ENCODE measurements at places on chromosomes 5 and 9.

DNA sequence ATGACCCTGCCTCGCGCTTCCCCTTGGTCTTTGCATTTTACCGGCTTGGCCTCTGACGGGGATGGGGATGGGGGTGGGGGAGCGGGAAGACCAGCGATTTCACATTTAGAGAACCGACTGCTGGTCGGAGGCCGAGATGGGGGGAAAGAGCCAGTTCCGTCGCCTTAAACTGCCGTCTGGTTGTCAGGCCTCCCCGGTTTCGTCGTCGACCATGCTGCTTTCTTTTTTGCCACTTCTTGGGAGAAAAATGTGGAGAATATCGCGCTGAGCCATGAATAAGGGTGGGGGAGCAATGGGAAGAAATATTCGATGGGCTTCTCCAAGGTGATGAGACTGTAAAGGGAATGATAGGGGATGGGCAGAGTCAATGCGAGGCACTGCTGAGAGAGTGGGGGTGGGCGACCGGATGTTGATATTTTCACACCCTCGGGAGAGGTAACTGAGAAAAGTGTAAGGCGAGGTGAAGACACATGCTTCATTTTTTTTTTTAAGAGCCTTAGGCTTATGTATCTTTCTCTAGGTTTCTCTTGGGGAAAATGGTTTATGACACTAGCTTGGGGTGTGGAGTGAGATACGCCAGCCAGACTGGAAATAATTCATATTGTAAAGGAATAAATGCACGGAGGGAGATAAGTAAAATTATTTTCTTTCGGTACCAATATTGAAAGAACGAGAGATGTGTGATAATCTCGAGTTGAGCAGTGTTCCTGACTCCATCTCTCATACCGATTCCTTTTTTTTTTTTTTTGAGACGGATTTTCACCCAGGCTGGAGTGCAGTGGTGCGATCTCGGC is 1.1 kb downstream of the KIF2A start:
- DNase-seq: peak; percentile 26

DNA sequence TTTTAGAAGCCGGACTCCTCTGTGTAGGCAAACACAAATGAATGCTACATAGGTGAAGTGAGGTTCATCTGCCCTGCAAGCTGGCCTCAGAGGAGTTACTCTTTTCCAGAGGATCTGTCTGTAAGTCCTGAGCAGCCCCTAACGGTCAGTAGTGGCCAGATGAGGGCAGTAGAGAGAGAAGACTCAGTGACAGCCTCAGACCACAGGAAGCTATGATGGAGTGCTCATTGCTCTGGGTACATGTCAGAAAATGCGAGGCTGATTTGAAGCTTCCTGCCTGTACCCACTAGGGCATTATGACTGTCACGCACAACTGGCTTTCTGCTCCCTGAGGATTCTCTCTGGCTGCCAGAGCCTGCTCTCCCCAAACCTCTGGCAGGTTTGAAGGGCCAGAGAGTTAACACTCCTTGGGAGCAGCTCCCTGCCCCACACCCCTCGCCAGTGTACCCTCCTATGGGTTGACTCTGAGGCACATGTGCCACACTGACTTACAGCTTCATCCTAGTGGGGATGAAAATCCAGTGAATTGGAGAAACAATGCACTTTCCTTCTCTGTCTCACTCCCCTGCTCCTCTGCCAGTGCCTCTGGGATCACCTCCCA is 141.5 kb downstream of the GABRG2 start:
- no peak for DNase-seq

GRCh38 chr9:127919253-127919815 is 2.5 kb upstream of the ST6GALNAC4 start:
- no peak for DNase-seq

GRCh38 chr9:33025572-33026342 is 684 bp downstream of the DNAJA1 start:
- peak; percentile 65 for DNase-seq

GRCh38 chr9:134800791-134801339 is 79.7 kb upstream of the FCN2 start:
- DNase-seq: no peak

GRCh38 chr5:80134876-80135275 is 99.7 kb downstream of the THBS4 start:
- DNase-seq: no peak

DNA sequence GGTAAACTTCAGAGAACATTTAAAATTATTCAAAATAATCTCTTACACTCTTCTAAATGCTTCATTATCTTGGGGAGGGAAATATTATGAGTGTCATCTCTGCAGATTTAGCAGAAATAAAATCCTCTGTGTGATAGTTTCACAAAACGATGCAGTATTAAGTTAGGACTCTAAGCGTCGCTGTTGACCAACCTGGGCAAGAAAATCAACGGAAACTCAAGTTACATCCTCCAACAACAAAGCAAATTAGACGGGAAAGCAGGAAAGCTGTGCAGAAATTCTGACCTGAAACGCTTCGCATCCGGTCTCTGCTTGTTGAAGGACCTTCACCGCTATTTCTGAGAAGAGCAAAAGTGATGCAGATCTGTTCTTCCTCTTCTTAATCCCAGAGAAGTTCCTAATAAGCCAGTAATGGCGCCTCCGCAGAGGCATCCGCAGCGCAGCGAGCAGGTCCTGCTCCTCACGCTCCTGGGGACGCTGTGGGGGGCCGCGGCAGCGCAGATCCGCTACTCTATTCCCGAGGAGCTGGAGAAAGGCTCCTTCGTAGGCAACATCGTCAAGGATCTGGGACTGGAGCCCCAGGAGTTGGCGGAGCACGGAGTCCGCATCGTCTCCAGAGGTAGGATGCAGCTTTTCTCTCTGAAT is at the start of gene PCDHGA6:
TSS of gene PCDHGA6 (plus strand) at position 219 of the 645 bp plus-strand sequence. CDS start at position 412, 193 bp downstream.
- DNase-seq: no peak

DNA sequence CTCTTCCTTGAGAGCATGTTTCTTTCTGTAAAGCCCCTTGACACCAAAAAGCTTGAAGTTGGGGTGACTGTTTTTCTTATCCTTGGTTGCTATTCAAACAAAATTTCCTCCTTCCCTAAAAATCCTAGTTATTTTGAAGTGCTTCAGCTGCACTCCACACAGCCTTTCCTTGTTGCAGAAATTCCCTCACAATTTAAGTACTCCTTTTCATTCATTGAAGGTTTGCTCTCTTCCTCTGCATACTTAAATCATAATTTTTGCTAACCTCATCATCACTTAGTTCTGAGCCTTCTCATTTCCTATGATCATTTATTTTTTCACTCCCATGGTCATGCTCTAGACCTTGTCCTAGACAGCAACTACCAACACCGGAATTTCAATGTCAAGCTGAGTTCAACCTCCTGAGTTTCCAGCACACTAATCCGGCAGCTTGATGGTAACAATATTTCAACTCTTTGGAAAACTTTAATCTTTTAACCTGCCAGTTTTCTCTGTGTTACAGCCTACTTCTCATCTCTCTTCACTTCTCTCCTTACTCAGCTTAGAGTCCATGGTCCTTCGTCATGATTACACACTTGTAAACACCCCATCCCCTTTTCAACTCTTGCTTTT is 78.7 kb upstream of the ACTBL2 start:
- no peak for DNase-seq

DNA sequence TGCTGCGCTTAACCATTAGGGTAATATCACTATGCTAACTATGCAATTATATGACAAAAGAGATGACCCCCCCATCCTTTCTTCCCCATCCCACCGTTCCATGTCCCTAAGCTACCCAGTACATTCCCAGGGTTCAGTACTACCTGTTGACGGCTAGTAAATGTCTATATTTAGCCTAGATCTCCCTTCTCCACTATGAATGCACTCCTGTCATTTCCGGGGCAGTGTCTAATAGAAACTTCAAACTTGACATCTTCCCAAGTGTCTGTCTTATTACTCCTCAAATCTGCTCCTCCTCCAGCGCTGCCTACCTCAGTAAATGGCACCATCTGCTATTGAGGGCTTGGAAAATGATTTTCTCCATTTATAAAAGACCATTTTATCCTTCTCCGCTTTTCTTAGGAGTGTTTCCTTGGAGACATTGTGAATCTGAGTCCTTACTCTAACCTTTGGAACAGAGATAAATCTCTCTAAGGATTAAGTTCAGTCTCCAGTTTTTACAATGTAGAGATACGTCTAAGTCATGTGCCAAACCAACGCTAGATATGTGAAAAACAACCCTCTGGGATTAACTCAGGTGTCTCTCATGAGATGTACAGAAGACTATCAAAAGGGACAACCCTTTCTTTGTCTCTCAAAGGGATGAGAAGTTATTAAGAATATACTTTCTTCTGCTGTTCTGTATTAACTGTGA is 114.9 kb downstream of the BNC2 start:
- DNase-seq: no peak
